ENCODE measurements at places on chromosomes 5 and 9.

DNA sequence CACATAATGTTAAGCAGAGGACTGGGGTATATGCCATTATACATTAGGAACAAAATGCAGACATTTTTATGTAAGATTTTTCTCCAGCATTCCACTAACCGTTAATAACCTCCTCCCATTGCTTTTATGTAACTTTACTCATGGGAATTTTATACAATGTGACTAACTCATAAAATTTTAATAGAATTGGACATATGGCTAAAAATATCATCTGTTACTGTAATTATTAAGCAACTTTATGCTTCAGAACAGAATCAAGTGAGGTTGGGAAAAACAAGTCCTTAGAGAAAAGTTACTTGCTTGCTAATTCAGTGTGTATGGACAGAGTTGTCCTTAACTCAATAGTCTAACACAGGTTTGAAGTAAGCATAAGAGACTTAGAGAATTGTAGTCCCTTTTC, 54.8 kb upstream of the PCSK1 start:
- peak; percentile 23 for DNase-seq

- no peak for DNase-seq
These were observed 546 bp downstream of the DNAJB5 start for GRCh38 chr9:34989946-34990635.

- DNase-seq, result no peak
These were observed 610.3 kb downstream of the TLE1 start for GRCh38 chr9:81079055-81079454.

- peak; percentile 80 for DNase-seq
These were observed 64.7 kb upstream of the RICTOR start for GRCh38 chr5:39138892-39139291.

DNA sequence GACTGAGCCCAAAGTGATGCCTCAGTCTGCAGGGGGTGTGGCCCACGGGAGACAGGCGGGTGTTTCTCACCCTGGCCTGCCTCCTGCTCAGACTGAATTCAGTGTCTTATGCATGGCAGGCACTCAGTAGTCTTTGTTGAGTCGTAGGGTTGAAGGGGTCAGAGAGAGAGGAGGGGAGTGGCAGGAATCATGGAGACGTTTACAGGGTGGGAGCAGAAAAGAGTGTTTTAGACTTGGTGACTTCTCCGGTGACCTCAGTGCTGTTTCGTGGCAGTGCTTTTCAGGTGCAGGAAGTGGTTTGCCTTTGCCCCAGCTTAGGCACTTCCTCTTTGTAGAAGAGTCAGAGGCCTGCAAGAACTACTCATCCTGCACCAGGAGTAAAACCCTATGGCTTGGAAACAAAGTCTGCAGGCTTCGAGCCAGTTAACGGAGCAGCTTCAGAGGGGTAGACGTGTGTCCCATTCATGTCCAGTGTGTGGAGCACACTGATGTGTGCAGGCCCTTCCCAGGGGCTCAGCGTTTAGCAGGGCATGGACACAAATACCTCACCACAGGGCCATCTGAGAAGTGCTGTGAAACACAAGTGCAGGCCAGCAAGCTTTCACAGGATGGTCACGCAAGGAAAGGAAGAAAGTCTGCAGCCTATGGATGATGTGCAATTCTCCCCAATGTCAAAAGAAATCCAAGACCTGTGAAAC, 24.5 kb upstream of the SEMA4D start:
- DNase-seq, result no peak

GRCh38 chr5:107853031-107853430, 182.3 kb upstream of the EFNA5 start:
- no peak for DNase-seq

DNA sequence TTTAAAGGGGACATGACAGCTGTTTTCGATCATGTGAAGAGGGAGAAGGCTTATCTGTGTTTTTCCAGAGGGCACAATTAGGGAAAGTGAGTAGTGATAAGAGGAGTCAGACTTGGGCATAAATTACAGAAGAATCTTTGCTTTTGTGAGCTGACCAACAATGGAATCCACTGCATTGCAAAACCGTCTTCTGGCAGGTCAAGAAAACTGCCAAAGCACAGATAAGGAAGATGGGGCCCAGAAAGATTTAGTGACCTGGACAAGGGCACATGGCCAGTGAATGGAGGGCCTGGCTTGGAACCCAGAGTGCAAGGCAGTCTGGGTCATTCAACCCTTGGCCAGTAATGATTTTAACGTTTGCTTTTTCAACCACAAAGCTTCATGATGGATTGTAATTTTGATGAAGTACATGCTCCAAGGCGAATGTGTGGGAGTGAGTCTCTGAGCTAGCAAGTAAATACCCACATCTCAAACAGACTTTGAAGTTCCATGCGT, 153.2 kb upstream of the MAST4 start:
- DNase-seq, result peak; percentile 6

DNA sequence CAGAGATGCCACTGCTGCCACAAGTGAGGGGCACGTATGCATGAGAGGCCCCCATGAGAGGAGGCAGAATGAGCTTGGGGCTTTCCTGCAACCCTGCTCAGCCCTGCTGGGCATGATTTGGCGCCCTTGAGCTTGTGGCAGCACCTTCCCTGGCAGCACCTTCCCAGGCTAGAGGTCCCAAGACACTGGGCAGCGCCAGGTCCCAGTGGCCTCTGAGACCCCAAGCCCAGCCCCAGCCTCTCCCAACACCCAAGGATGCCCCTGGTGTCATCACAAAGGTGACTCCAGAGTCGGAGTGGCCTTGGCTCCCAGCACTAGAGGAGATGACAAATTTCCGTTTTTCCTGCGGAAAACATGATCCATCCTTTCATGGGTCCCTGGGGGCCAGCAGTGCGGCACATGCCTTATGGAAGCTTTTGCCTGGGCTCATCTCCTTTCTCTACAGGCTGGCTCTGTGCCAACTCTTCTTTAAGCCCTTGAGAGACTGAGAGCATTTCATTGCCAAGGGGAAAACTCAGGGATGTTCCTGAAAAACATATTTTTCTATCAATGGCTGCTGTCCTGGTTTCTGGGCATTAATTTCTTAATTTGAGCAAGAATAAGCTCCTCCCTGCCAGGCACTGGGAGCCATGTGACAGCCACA, 77.1 kb upstream of the ADAMTS2 start:
- DNase-seq, result no peak

Measured in stromal cell of bone marrow (primary cell).